ENCODE measurements at places on chromosomes 1 and 21.

DNA sequence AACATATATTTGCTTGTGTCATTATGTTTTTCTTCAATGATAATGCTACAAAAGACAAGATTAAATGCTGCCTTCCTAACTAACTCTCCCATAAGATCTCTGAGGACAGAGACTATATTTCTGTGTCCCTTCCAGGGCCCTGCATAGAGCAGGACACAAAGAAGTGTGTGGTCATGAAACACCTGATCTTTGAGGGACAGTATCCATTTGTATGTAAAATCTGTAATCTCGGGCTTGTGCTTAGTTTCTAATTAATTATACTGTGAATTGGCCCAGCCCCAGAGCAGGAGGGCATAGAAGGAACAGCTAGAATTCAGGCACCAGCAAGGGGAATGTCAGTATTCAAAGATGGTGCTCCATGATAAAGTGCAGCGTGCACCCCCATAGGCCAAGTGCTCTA lies 374.9 kb downstream of the HHAT start:
- no peak for DNase-seq

DNA sequence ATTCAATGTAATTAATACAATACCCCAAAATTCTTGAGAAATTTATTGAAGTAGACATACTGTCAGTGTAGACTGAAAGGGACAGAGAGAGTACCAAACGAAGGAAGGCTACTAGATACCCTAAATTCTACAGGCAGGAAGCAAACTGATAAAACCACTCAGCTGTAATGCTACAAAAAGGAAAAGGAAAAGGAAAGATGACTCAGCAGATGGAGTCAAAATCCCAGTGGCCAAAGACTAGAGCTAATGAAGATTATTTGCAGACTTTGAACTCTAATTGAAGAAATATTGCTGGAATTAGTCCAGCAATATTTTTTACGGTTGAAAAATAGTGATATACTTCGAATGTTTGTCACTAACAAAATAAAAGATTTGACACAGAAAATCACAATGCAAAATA lies 671.9 kb downstream of the BRINP3 start:
- DNase-seq: no peak

GRCh38 chr1:55076356-55076755 lies 37.0 kb downstream of the PCSK9 start:
- no peak for DNase-seq

- DNase-seq: no peak
Measured at GRCh38 chr1:52140633-52141512, 1.0 kb upstream of the ZFYVE9 start.

DNA sequence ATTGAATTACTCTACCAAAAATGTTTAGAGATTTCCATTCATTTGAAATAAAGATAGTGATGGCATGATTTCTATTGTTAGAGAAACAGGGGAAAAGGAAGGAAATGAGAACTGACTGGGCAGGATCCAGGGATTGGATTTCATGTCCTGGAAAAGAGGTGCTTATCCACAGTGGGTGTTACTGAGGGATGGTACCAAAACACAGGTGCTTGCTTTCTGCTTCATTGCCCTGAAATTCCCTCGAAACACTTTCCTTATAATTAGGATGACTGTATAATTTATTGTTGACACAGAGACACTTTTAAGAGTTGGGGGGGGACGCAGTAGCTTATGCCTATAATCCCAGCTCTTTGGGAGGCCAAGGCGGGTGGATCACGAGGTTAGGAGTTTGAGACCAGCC lies 185.0 kb upstream of the KCNK2 start:
- no peak for DNase-seq

- no peak for DNase-seq
Measured at GRCh38 chr1:205569411-205570172, 62.2 kb downstream of the ELK4 start.

GRCh38 chr1:154767315-154768240 lies 102.5 kb downstream of the KCNN3 start:
- DNase-seq: no peak

DNA sequence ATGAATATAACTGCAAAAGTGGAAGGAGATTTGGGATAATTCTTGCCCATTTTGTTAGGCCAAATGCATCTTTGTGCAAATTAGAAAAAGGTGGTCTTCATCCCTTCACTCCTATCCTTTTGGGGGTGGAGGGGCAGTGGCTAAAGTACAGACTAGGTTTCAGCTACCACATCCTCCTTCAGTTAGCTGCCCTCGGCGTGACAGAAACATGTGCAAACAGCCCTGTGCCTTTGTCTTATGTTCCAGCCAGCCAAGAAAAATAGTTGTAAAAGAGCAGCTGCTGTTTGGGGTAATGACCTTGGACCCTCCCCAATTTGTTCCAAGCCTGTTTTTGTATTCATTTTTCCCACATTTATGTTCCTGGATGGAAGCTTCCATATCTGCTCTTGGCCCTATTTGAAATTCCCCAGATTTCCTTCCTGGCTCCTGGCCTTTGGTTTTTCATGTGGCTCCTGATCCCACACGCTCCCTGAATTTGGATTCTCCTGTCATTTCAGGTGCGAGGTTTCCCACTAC lies 8.3 kb upstream of the LGALS8 start:
- DNase-seq: no peak

DNA sequence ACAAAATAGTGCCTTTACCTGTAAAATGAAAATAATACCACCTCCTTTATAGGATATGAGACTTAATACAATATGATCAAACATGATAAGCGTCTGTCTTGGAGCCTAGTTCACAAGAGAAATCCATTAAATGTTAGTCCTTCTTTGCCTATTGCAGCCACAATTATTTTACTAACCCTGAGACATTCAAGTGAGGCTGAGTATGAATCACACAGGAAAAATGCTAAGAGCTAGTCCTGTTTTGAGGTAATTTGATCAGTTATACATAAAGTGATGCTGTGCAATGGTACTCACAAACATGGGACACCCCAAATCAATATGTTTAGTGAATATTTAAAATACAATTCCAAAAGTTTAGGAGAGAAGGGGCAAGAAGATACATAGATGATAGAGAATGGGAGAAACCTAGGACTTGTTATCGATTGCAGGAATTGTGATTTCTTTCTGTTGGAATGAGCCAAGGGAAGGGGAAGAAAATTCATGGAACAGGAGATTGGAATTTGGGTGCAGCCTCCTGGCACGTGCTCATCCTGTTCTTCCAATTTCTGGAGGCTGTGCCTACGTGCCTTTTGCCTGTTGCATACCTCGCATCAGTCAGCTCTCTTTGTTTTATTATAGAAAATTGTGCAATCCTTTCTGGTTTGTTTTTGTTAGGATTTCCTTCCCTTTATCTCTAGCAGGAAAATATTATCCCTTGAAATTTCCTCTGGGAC lies 39.9 kb upstream of the BACH1 start:
- no peak for DNase-seq

- no peak for DNase-seq
Measured at GRCh38 chr1:16256478-16256877, 19.5 kb upstream of the CPLANE2 start.

DNA sequence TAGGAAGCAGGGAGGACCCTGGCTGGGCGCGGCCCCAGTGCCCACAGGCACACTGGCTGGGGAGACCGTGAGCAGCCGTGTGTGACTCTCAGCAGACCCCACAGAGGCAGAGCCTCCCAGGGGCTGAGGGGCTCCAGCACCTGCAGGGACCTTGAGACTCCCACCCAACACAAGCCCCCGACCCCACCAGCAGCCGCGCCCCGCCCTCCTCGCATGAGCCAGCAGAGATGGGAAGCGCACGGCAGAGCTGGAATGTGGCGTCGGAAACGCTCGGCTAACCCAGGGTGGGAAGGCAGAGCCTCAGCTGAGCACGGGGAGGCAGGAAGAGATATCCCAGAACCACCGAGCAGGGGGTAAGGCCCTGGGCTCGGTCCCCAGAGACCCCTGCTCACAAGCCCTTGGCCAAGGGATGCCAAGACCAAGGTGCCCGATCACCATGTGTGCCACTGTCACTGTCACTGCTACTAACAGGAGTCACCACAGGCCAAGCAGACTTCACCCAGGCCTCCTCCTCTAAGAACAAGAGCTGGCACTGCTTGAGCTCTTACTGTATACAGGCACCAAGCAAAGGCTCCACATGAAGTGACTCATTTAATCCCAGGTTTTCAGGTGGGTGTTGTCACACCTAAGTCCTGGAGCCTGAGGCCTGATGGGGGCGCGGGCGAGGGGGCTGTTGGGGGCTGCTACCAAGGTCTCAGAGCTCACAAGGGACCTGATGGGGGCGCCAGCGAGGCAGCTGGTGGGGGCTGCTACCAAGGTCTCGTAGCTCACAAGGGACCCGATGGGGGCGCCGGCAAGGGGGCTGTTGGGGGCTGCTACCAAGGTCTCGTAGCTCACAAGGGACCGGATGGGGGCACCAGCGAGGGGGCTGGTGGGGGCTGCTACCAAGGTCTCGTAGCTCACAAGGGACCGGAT lies 20.1 kb downstream of the MEGF6 start:
- no peak for DNase-seq

- no peak for DNase-seq
Measured at GRCh38 chr1:87684194-87684593, 355.5 kb downstream of the LMO4 start.

GRCh38 chr1:2603521-2604155 lies 17.1 kb downstream of the PRXL2B start:
- DNase-seq: no peak

DNA sequence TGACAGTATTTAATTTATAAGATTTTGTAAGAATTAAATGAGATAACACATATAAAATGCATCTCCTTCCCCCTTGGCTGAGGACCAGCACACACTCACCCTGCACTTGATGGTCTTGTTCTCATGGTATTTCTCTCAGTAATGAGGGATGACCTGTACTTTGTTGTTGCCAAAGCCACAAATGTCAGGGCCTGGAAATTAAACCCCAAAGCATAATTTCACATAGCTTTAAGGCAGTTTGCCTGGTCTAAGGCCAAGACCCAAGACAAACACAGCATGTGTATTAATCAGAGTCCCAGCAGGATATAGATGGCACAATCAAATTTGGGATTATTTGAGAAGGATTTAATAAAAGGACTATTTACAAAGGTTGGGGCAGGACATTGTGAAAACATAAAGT lies 48.6 kb upstream of the EPS15 start:
- DNase-seq: no peak

GRCh38 chr1:194176212-194176611 lies 989.8 kb upstream of the B3GALT2 start:
- DNase-seq: no peak

- no peak for DNase-seq
Measured at GRCh38 chr1:53349369-53349835, 21.5 kb upstream of the LRP8 start.

GRCh38 chr1:13760340-13760739 lies 60.4 kb downstream of the PRDM2 start:
- no peak for DNase-seq

DNA sequence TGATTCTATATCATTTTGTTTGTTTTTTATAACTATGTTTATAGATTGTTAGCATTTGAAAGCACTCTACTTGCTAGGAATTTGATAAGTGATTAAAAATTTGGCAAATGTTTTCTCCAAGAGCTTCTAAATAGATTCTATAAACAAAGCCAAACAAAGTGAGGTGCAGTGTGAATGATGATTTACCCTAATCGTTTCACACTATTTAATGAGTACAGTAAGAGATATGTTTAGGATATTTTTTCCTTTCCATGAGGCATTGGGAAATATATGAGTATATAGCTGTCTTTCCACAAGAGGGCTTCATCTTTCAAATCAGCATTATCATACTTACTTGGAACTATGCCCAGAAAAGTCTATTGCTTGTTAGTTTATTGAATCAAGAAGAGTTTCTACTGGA lies 277.0 kb upstream of the BRINP3 start:
- no peak for DNase-seq

GRCh38 chr1:78703806-78704205 lies 54.2 kb downstream of the IFI44 start:
- no peak for DNase-seq

Measured in stimulated activated CD8-positive, alpha-beta memory T cell treated with anti-CD3 and anti-CD28 coated beads, Interleukin-4, amount 100 ng/mL, for 1 hour (primary cell).